Cerebellum (tissue), 4 donors: ENCODE measurements at places on chromosomes 11 and 22. TPM values are rescaled to one million over a fixed set of nuclear protein-coding genes. Genes with fewer than 3 reads are reported as not detected.

Gene C11orf42
- not detected for total RNA-seq

Gene CABP4
- 0.27 TPM for total RNA-seq

Gene LRRN4CL
- total RNA-seq = 0.91 TPM

Gene MYBPC3
- 0.18 TPM for total RNA-seq

Gene MRGPRX3
- not detected for total RNA-seq

Gene SUSD2
- 0.54 TPM for total RNA-seq

Gene ARHGAP20
- total RNA-seq = 34.5 TPM

Gene EHF
- total RNA-seq = 0.45 TPM

Gene DBX1
- not detected for total RNA-seq

Gene NLRP10
- not detected for total RNA-seq

Gene HEPN1
- not detected for total RNA-seq

Gene ETS1
- 14.6 TPM for total RNA-seq

Gene HTATIP2
- 0.91 TPM for total RNA-seq

Gene BLID
- 7.5 TPM for total RNA-seq

Gene EFEMP2
- 4.9 TPM for total RNA-seq

Gene RAG1
- total RNA-seq = 0.36 TPM

Gene PRAME
- total RNA-seq = not detected

Gene TYR
- total RNA-seq = 0.09 TPM

Gene LRRC4C
- 62.0 TPM for total RNA-seq
